ENCODE measurements at places on chromosomes 2 and 18. TPM values are rescaled to one million over a fixed set of nuclear protein-coding genes. Genes with fewer than 3 reads are reported as not detected.

The SPATA3 gene
- not detected for total RNA-seq

The FHOD3 gene
- 4.8 TPM for total RNA-seq

The COQ10B gene
- 17.7 TPM for total RNA-seq

The AMER3 gene
- 0.13 TPM for total RNA-seq

Measured in WTC11 (cell line).